ENCODE measurements at places on chromosomes 16 and 17. TPM values are rescaled to one million over a fixed set of nuclear protein-coding genes. Genes with fewer than 3 reads are reported as not detected.
A peak's percentile ranks its signal among the peaks of the same experiment; 100 is the strongest.

DNA sequence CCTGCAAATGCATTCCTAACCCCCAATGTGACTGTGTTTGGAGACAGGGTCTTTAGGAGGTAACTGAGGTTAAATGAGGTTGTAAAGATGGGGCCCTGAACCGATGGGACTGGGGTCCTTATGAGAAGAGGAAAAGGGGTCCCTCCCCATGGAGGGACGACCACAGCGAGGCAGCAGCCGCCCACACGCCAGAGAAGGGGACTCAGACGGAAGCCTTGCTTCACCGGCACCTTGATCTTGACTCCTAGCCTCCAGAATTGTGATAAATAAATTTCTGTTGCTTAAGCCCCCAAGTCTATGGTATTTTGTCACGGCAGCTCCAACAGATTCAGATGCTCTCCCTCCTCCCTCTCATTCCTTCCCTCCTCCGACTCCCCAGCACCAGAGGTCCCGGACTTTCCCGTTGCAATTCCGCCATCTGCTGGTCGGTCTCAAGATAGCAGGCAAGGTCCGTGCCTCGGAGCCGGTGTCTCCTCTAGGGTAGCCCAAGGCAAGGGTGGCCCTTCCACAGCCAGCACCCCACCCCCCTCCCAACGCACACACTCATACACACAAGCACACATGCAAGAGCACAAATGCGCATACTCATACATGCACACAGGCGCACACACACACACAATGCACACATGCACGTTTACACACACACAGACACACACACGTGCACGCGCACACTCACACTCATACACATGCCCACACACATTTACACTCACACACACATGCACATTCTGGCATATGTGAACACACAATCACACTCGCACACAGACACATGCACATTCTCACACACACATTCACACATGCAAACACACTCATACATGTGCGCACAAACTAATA, 23.1 kb upstream of the C16orf78 start:
- H3K27me3 ChIP-seq, result peaks cover 2% of the 10 kb centered on the region
- DNase-seq, result peak; percentile 86
- peaks cover 4% of the 10 kb centered on the region for H3K4me1 ChIP-seq

DNA sequence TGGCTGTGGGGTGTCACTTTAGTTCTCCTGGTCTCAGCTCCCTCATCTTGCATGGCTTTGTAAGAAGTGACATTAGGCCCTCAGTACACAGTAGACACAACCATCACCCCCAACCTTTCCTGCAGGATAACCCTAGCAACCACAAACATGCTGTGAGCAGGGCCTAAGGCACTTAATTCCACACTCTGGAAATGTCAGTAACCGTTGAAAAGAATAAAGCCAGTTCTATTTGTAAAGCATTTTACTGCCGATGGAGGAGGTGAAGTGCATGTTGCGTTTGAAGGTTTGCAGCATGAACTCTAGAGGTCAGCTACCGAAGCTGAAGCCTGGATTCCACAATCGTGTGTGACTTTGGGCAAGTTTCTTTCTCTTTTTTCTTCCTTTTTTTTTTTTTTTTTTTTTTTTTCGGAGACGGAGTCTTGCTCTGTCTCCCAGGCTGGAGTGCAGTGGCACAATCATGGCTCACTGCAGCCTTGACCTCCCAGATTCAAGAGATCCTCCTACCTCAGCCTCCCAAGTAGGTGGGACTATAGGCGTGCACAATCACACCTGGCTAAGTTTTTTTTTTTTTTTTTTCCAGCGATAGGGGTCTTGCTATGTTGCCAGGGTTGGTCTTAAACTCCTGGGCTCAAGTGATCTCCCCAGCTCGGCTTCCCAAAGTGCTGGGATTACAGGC, 26.1 kb upstream of the TOB1 start:
- H3K27me3 ChIP-seq, result peaks cover 21% of the 10 kb centered on the region
- DNase-seq, result no peak
- peaks cover 4% of the 10 kb centered on the region for H3K4me1 ChIP-seq
- no peaks in the 10 kb centered on the region for H3K36me3 ChIP-seq
- H3K27ac ChIP-seq, result no peak overlapping the region
- no peak overlapping the region for H3K4me3 ChIP-seq

DNA sequence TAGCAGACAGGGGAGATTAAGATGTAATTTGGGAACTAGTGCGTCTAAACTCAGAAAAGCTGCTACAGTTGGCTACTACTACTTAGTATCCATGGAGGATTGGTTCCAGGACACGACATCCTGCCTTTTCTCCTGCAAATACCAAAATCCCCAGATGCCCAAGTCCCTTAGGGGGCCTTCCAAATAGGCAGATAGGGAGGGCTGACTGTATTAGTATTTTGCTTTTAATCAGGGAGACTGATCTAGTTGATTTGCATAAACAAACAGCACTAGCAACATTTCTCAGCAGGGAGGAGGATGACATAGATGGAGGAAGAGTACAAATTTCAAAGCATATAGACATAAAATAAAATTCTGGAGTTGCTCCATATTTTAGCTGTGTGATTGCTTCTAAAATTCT, 621.6 kb upstream of the GOT2 start:
- no peaks in the 10 kb centered on the region for H3K4me1 ChIP-seq
- no peaks in the 10 kb centered on the region for H3K27me3 ChIP-seq
- DNase-seq, result no peak
- H3K4me3 ChIP-seq, result no peak overlapping the region
- no peaks in the 10 kb centered on the region for H3K36me3 ChIP-seq
- H3K27ac ChIP-seq, result no peak overlapping the region

DNA sequence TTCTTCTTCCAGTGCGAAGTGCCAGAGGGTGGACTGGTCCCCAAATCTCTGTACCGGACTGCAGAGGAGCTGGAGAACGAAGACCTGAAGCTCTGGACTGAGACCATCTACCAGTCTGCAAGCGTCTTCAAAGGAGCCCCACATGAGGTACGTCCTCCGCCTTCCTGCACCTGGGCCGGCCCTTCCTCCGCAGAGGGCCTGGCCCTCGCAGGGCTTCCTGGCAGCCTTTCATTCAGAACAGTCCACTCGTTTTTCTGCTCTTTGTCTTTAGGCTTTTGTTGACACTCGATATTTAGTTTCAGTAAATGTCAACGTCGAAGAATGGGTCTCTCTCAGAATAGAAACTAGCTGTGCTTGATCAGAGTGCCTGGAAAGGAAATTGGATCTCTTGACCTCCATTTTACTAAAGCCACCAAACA, 68.6 kb downstream of the SEC14L1 start:
- H3K4me3 ChIP-seq, result no peak overlapping the region
- H3K27ac ChIP-seq, result no peak overlapping the region
- H3K27me3 ChIP-seq, result no peaks in the 10 kb centered on the region
- no peaks in the 10 kb centered on the region for H3K4me1 ChIP-seq

DNA sequence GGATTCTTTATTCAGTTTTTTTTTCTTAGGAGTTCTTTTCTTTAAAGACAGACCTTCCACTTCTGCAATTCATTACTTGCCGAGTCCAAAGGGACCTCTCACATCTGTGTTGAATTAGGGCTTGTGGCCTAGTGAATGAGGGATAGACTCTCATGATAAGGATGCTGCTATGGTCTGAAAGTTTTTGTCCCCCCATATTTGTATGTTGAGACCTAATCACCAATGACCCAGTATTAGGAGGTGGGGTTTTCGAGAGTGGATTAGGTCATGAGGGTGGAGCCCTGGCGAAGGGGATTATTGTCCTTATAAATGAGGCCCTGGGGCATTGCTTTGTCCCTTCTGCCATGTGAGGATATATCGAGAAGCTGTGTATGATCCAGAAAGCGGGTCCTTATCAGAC, 9.5 kb downstream of the KRT12 start:
- DNase-seq, result no peak
- no peaks in the 10 kb centered on the region for H3K36me3 ChIP-seq
- no peaks in the 10 kb centered on the region for H3K4me1 ChIP-seq
- H3K27me3 ChIP-seq, result peaks cover 24% of the 10 kb centered on the region

GRCh38 chr17:50783193-50783660, 15.9 kb upstream of the ANKRD40CL start:
- no peak overlapping the region for H3K4me3 ChIP-seq
- peaks cover 12% of the 10 kb centered on the region for H3K4me1 ChIP-seq
- peak; percentile 94 for DNase-seq
- H3K36me3 ChIP-seq, result no peaks in the 10 kb centered on the region
- peaks cover 23% of the 10 kb centered on the region for H3K27me3 ChIP-seq
- H3K27ac ChIP-seq, result peak overlapping the region; percentile 32

GRCh38 chr16:67924140-67924906, 7.3 kb downstream of the CTRL start:
- H3K4me3 ChIP-seq, result no peak overlapping the region
- peaks cover 14% of the 10 kb centered on the region for H3K4me1 ChIP-seq
- DNase-seq, result no peak
- no peak overlapping the region for H3K27ac ChIP-seq
- no peaks in the 10 kb centered on the region for H3K27me3 ChIP-seq

- no peak for DNase-seq
- H3K27ac ChIP-seq, result no peak overlapping the region
- no peak overlapping the region for H3K4me3 ChIP-seq
- H3K27me3 ChIP-seq, result peaks cover 74% of the 10 kb centered on the region
Observed at GRCh38 chr17:39600997-39601597, 6.6 kb downstream of the NEUROD2 start.

DNA sequence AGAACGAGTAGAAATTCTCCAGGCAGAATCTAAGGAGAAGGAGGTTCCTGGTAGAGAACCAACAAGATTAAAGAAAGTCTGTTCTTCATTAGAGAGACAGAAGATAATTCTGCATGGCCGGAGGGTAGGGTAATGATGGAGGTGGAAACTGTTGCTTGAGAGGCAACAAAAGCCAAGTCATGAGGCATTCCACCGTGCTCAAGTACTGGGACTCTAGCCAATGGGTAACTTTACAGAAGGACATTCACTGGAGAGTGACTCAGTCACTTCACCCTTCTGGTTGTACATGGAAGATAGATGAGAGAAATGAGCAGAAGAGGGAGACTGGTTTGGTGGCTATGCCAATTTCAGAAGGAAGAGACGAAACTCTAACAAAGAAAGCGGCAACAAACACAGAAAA, 53.6 kb upstream of the ANKFN1 start:
- H3K27ac ChIP-seq, result no peak overlapping the region
- H3K4me3 ChIP-seq, result no peak overlapping the region
- no peak for DNase-seq
- H3K4me1 ChIP-seq, result no peaks in the 10 kb centered on the region

DNA sequence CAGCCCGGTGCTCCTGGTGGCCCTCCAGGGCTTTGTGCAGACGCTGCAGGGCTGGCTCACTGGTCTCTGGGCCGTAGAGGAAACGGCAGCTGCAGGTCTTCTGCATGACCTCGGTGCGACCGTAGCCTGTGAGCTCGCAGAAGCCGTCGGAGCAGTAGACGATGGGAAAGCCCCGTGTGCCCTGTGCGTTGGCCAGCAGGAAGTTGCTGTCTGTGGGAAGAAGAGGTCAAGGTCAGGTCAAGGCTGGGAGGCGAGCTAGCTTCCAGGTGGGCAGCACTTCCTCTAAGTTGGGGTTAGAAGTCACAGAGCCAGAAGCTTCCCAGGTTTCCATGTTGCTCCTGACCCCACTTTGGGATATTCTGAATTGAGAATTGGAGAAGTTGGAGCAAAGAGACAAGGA, 2.1 kb downstream of the KCNH4 start:
- peak; percentile 70 for DNase-seq
- H3K4me1 ChIP-seq, result peaks cover 37% of the 10 kb centered on the region
- H3K27ac ChIP-seq, result peak overlapping the region; percentile 39
- peaks cover 25% of the 10 kb centered on the region for H3K27me3 ChIP-seq
- peak overlapping the region; percentile 49 for H3K4me3 ChIP-seq

DNA sequence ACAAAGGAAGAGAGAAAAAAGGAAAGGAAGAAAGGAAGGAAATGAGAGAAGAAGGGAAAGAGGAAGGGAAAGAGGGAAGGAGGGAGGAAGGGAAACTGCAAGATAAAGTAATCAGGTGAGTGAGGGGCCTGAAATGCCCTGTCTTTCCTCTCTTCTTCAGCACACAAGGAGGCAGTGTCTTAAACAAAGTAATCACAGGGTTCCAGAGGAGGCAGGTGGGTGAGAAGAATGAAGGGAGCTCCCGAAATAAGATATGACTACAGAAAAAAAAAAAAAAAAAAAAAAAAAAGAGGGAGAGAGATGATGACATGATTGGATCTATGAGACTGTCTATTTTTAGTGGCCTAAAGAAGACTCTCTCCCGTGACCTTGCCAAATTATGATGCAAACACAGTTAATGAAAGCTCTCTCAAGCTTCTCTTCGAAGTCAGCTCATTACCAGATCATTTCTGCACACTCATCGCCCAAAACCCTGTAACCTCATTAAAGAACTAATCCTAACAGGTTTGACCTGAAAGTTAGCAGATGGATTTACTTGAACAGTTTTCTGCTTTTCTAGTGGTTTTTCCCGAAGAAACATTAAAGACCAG, 53.6 kb downstream of the CDH11 start:
- no peaks in the 10 kb centered on the region for H3K27me3 ChIP-seq
- H3K36me3 ChIP-seq, result no peaks in the 10 kb centered on the region
- DNase-seq, result no peak
- no peak overlapping the region for H3K4me3 ChIP-seq
- H3K4me1 ChIP-seq, result no peaks in the 10 kb centered on the region
- no peak overlapping the region for H3K27ac ChIP-seq

DNA sequence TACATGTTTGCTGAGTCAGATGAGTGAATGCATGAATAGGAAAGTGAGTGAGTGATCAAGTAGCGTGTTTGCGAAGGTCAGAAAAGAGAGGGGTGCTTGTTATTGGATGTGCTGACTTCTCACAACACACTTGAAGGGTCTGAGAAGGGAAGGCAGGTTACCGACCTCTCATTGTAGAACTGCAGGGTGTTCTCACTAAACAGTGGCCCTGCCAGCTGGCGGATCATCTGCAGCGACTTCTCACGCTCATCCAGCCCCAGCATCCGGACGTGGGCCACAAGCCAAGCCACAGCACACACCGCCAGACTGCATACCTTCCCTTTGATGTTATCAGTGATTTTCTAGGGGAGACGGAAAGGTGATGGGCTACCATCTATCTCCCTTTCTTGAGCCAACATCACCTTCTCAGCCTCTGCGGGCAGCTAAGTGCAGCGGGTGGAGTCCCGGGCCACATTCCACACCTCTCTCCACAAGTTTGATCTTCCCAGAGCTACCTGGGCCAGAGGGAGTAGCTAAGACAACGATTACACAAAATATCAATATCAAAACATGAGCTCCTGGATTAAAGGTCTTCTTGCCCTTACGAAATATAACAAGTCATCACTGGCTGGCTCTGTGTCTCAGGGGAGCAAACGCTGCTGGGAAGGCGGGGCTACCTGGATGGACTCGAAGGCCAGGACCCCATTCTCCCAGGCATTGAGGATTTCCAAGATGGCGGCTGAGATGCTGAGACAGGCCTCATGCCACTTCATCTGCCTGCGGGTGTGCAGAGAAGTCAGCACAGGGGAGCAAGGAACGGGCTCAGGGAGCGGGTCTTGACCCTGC, 11.0 kb downstream of the CSF3 start:
- peak overlapping the region; percentile 6 for H3K4me3 ChIP-seq
- peaks cover 56% of the 10 kb centered on the region for H3K36me3 ChIP-seq
- peaks cover 12% of the 10 kb centered on the region for H3K4me1 ChIP-seq
- DNase-seq, result peak; percentile 74

CTRB2 gene
- total RNA-seq, result not detected

GPRC5C gene
- total RNA-seq, result 0.54 TPM

MRC2 gene
- total RNA-seq, result 2.4 TPM

HOXB1 gene
- total RNA-seq, result not detected

KRTAP9-4 gene
- total RNA-seq, result not detected

TEKT5 gene
- total RNA-seq, result not detected

OR4D1 gene
- total RNA-seq, result 0.14 TPM

GNAO1 gene
- 2.3 TPM for total RNA-seq
